ENCODE measurements at places on chromosomes 6 and 20.

- no peak for DNase-seq
Measured at GRCh38 chr20:64083804-64084684, at the start of gene LKAAEAR1. LKAAEAR1 (minus strand) TSS chr20:64084398; CDS start chr20:64084219, 179 bp downstream.

DNA sequence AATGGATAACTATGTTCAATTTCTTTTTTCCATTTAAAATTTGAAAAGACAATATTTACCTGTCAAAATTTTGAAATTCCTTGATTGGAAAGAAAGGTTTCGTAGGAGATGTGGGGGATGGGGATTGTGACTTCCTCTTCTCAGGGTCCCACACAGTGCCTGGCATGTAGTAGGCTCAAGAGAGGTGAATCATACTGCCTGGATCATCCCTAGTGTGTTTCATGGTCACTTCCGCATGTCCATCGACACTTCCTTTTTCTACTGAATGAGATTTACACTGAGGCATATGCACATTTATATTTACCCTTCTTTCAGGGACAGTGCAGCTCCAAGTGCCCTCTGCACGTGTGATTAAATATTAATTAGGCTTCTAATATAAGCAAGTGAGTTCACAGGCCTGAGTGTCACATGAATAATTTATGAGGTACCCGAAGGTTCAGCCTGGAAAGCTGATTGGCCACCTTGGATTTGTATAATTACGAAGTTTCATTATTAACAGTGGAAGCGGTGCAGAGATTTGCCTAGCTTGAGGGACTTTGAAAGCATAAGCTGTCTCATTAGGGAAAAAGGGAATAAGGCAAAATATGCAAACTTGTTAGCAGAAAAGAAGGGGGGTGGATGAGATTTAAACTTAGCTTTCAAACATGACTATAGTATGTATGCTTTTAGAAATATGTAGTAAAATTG lies 177.5 kb upstream of the MMS22L start:
- no peak for DNase-seq

DNA sequence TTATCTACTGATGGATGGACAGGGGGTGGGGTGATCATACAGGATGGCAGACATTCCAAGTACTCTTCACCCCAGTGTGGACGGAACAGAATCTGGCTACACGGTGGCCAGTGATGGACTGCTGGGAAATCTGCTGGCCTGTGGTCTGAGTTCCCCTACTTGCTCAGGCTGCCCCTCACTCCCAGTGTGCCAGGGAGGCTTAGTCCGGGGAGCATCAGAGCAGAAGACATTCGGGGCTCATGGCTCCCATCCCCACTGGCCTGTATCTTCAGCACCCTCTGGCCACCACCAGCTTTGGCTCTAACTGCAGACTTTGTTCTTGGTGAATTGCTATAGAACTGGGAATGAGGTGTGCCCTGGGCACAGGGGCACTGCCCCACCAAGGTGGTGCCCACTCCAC lies 15.3 kb downstream of the TLDC2 start:
- DNase-seq: no peak

DNA sequence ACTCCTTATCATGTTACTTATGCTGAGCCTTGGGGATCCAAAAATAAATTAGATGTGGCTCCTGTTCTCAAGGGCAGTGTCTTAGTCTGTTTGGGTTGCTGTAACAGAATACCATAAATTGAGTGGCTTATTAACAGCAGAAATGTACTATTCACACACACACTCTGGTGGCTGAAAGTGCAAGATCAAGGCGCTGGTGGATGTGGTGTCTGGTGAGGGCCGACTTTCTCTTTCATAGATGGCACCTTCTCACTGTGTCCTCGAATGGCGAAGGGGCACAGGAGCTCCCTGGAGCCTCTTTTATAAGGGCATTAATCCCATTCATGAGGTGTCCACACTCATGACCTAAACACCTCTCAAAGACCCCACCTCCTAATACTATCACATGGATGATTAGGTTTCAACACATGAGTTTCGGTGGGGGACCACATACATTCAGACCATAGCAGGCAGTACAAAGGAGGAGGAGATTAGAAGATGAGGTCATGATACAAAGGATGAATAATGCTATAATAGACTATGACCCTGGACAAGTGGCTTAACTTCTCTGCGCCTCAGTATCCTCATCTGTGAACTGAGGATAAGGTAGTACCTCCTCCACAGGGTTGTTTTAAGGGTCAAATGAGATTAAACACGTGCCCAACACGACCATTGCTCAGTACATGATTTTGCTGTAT lies 34.1 kb downstream of the RPP40 start:
- DNase-seq: no peak

- no peak for DNase-seq
Measured at GRCh38 chr20:3521852-3522740, 51.3 kb downstream of the ATRN start.

DNA sequence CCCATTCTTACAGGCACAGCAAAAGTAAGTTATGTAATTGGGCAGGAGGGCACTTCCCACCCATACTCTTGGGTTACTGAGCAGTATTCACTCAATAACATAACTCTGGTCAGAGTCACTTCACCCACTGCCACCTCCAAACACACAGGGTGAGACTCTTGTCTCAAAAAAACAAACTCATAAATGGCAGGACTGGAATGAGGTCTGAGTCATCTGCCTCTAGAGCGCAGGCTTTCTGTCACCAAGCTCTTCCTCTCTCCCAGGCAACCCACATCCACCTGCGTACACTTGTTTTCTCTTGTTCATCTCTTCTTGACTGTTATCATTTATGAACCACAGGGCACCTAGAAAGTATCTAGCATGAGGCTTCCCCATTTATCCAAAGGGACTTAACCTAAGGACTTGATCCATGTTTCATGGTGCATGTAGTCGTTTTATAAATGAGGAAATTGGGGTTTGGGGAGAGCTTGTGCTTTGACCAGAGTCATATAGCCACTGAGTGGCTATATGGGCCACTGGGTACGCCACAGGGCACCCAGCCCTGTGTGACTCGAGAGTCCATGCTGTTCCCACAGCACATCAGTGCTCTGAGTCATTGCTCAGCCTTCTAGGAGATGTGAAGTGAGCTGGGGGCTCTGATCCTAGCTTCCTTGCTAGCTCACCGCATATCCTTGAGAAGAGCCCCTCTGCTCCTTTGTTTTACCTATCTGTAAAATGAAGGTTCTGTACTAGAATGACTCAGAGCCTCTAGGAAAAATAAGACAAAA lies 22.4 kb downstream of the C20orf173 start:
- no peak for DNase-seq

DNA sequence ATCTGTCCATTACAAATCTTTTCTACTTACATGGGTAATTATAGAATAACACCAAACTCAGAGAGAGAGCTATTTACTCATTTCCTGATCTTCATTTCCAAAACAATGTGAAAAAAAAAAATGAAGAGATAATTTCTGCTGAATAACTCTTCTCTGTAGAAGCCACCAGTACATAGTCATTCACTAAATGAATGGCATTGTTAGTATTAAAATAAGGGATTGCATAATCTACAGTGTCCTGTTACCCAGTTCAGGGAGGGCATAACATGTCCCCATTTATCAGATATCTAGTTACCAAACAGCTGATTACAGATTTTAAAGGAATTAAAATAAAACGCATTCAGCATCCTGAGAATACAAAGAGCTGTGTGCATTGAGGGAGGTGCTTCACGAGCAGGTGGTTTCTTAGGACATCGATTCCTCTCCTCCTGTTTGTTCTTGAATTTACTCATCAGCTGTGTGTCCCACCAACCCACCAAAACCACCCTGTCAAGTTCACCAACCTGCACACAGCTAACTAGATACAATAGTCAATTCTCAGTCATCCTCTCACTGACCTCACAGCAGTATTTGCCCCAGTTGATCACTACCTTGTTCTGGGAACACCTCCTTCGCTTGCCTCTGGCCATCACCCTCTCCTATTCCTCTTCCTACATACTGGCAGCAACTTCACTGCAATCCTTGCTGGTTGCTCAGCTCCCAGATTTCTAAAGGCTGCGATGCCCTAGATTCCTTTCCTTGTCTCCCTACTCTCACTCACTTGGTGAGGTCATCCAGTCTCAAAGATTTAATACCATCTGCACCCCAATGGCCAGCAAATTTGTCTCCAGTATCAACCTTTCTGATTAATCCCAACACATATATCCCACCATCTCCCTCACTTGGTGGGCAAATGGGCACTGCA lies 18.7 kb downstream of the CNKSR3 start:
- DNase-seq: no peak

- no peak for DNase-seq
Measured at GRCh38 chr6:110514818-110515217, 38.4 kb upstream of the SLC22A16 start.

DNA sequence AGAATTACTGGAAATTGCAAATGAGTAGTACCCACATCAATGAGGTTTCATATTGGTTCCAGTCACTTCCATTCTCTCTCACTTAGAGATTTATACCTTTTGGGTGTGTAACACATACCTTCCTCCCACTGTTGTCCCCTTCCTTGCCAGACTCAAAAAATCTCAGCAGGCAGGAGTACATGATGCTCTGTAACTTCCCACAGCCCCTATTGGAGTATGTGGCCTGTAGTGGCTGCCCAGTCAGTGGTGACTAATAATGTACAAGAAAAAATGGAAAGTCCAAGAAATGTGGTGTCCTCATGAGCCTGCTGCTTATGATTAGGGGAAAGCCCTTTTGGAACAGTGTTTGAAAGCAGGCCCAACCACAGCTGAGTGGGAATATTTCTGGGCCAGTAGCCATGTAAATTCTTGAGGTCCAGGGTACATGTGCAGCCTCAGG lies 312.0 kb downstream of the ZFAND3 start:
- DNase-seq: no peak

DNA sequence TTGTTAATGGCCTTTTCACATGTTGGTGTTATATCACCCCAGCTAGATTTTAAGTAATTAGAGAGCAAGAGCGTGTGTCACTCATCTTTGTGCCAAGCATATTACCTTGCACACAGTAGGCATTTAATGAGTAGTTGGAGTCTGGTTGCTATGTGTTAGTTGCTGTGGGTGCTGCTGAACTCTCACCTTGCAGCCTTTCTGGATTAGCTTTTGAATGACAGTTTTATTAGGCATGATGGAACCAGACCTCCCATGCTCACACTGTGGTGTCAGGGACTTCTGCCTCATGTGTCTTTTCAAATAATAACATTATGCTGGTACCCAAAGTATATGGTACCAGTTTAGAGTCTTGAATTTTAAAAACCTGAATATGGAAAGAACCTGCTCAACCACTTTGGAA lies 55.9 kb downstream of the TRAF3IP2 start:
- DNase-seq: no peak

DNA sequence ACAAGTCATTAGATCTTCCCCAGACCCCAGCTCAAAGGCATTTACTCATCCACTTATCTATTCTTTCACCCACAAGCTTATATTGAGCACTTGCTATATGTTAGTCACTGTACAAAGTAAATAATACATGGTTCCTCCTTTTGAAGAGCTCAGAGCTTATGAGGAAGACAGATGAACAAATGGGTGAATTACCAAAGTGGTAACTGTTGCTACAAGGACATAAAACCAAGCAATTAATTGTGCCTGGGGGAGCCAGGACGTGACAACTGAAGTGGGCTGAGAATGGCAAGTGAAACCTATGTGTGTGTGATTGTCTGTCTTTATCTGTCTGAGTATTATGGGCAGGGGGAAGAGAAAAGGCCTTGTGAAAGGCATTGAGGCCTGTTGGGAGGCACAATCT lies 45.6 kb upstream of the AKIRIN2 start:
- no peak for DNase-seq

DNA sequence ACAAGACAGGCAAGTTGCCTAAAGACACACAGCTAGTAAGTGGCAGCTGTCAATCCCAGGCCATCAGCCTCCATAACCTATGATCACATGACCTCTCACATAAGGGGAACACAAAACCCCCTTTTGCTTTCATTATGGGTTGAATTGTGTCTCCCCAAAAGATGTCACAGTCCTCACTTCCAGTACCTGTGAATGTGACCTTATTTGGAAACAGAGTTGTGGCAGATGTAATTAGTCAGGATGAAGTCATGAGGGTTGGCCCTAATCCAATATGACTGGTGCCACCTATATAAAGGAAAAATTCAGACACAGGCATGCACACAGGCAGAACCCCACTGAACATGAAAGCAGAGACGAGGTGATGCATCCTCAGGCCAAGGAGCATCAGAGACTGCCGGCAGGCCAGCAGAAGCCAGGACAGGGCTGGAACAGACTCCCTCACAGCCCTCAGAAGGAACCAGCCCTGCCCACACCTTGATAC lies 33.6 kb downstream of the GFOD1 start:
- no peak for DNase-seq

- DNase-seq: no peak
Measured at GRCh38 chr6:33589731-33590530, 9.9 kb upstream of the BAK1 start.

DNA sequence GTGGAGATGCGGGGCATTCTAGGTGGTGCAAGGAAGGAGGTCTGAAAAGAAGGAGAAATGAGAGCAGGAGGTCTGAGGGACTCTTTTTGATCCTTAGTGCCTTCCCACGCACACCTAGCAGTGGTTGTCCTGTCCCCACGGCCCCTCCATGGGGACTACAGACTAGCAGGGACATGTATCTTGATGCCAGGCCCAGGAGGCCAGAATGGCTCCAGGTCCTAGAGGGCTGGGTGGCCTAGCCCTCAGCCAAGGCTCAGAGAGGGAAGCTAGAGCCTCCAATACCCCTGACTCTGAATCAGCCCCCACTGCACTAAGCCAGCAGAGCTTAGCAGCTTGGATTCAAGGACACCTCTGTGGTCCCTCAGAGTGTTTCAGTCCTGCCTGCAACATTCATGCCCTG lies 16.7 kb upstream of the BLCAP start:
- no peak for DNase-seq

- no peak for DNase-seq
Measured at GRCh38 chr6:10791673-10792072, 44.1 kb downstream of the TMEM14B start.

- DNase-seq: no peak
Measured at GRCh38 chr6:166010136-166010960, 157.3 kb downstream of the TBXT start.

- no peak for DNase-seq
Measured at GRCh38 chr20:3595541-3595940, 67.7 kb downstream of the GFRA4 start.

DNA sequence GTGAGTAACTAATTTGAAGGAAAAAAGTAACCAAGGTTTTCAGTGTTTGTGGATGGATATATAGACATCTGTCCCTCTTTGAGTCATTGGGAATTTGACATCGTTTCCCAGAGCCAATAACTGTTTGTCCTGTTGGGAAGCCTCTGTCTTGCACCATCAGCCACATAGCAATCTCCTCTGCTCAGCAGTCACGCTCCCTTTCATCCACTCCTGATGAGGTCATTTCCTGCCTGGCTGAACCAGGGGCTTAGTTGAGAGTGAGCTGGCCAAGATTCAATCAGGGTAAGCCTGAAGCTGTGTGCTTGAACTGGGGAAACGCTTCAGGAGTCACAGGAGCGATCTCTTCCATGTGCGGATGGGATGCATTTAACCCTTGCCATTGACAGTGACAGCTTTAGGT lies 121.5 kb upstream of the FOXQ1 start:
- DNase-seq: no peak

- no peak for DNase-seq
Measured at GRCh38 chr6:126232671-126233070, 107.2 kb upstream of the CENPW start.

All from stimulated activated CD4-positive, alpha-beta T cell treated with anti-CD3 and anti-CD28 coated beads, TNF-alpha, amount 100 ng/mL, for 48 hours (primary cell).